ENCODE measurements at places on chromosomes 3 and 15. TPM values are rescaled to one million over a fixed set of nuclear protein-coding genes. Genes with fewer than 3 reads are reported as not detected.

DNA sequence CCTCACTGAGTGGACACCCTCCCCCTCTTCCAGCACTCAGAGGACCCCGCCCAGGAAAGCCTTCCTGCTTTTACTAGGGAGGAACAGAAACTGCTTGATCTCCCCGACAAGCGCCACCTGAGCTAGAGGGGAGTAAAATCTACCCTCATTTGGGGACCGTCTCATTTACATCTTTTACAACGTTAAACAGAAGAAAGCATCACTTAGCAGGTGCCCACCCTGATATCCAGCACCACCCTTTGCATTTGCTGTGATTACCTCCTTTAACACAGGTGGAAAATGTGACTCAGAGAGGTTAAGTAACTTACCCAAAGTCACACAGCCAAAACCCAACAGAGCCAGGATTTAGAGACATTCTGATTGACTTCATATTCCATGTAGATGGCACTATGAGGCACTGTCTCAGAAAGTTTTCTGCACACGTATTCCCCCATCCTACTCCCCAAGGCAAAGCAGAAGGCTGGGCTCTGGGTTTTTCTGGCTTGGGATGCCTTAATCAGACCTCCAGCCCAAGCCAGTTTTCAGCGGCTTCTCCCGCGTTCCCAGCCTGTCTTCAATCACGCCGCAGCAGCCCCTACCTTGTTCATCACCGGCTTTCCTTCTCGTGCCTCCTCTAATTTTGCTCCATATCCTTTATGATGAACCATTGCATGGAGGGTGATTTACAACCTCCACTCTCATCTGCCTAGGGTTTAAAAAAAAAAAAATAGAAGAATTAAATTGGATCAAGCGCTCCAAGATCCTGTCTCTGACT, 314.6 kb upstream of the PROK2 start:
- DNase-seq, result no peak

The LRRC49 gene
- total RNA-seq, result not detected

The LNP1 gene
- total RNA-seq, result 0.72 TPM

GRCh38 chr3:23856286-23856685, 50.5 kb downstream of the UBE2E1 start:
- DNase-seq, result no peak

The VEPH1 gene
- total RNA-seq, result not detected

GRCh38 chr3:150396956-150397550, 11.0 kb upstream of the TSC22D2 start:
- DNase-seq, result no peak

GRCh38 chr15:66698318-66698961, 3.6 kb upstream of the SMAD6 start:
- DNase-seq, result no peak

GRCh38 chr3:165519687-165520086, 317.5 kb downstream of the BCHE start:
- DNase-seq, result no peak

DNA sequence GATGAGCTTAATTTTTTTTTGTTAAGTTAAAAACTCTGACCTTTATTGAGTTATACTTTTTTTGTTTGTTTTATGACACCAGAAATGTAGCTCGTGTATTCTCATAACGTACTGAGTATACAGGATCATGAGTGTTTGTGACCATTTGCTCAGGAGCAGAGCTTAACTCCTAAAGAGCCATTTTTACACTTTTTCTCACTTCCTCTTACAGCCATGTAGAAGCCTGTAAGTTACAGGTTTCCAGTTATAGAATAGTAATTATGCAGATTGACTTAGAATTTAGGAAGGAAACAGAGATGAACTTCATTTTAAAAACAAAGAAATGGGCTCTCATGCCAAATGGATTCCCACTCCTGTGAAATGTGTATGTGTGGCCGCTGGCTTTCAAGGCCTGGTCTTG, 151.7 kb downstream of the MCTP2 start:
- no peak for DNase-seq

The P2RY1 gene
- 0.19 TPM for total RNA-seq

The ATP13A5 gene
- total RNA-seq, result not detected

The NMD3 gene
- 42.4 TPM for total RNA-seq

The CXCR6 gene
- total RNA-seq, result 18.0 TPM

DNA sequence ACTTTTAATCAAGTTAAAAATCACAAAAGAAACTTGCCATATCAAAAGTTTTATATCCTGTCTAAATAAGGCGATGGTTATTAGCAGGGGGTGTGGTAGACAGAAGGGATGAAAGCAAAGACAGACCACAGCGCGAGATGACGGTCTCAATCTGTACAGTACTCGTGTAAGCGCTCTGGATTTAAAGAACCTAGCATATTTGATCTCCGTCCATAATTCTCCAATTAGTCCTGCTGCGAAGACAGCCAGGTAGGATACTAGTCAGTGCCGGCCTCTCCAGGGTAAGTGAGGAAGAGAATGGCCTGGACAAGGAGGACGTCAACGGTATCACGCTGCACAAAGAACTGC, 701 bp downstream of the SGO1 start:
- DNase-seq, result peak; percentile 46

- peak; percentile 17 for DNase-seq
Measured at GRCh38 chr15:85407421-85408269, 27.2 kb downstream of the AKAP13 start.

The LIPH gene
- total RNA-seq, result not detected
